Panc1 (cell line): ENCODE measurements at places on chromosomes 16 and 17.

DNA sequence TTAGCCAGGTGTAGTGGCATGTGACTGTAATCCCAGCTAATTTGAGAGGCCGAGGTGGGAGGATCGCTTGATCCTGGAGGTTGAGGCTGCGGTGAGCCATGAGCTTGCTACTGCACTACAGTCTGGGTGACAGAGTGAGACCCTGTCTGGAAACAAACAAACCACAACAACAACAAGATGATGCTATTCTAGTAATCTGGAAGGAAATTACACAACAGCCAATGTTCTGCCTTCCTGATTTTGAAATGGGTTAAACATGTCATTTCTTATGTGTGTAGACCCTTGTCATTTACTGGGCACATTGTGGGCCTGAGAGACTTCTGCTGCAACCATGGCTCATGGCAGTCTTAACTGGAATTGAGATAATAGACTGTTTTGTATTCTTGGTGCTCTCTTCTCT lies 5.9 kb downstream of the COQ7 start:
- no peak for DNase-seq

DNA sequence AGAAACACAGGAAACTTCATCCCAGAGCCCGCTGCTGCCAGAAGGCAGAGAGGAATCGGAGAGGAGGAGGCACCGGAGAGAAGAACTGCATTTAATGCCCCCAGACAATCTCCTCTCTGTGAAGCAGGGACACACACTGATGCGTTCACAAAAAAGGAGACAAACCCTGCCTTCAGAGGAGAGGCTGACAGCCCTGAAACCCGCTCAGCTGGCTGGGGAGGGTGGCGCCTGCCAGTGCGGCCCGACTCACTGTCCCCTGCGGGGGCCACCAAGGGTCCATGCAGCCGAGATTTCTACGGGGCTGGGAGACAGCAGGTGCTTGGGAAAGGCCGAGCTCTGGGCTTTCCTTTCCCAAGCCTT lies 21.9 kb upstream of the CACNG1 start:
- DNase-seq: no peak

DNA sequence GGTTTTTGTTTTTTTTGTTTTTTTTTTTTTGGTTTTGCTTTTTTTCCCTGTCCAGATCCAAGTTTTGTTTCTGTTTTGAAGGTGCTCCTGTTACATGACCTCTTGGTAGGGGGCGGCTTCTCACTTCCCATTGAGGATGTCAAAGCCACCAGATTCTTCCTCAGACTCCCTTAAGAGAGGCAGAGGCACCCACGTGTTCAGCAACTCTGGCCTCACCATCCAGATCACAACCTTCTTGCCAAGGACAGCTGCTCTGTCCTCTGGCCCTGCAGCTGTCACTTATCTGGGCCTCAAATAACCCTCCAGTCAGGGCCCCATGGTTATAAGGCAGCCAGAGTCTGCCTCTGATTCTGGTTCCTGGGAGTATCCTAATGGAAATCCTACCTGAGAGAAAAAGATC lies 208.5 kb downstream of the STX8 start:
- DNase-seq: no peak

GRCh38 chr17:29103341-29103740 lies 60.4 kb downstream of the PIPOX start:
- no peak for DNase-seq

DNA sequence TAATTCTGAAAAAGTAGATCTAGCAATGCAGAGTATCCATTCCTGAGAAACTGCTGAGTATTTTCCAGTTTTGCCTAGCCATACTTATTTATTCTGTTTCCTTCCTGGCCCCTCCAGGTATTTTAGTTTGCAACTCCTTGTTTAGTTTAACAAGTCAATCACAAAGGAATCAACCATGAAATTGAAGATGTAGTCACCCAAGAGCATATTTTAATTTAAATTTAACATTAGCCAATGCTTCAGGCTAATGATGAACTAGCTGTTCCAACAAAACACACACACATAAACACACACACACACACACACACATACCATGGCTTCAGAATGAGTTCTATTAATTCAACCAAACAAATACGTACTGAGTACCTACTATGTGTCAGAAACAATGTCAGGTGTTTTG lies 332.8 kb upstream of the ERCC4 start:
- no peak for DNase-seq

GRCh38 chr16:73192232-73192894 lies 144.4 kb upstream of the ZFHX3 start:
- no peak for DNase-seq

DNA sequence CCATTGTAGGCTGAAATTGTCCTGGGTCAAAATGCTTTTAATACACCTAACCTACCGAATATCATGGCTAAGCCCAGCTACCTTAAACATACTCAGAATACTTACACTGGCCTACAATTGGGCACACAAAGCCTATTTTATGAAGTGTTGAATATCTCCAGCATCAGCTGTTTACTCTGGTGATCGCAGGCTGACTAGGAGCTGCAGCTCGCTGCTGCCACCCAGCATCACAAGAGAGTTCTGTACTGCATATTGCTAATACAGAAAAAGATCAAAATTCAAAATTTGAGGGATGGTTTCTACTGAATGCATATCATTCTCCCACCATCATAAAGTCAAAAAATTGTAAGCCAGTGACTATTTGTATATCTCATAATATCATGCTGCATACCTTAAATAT lies 55.3 kb downstream of the ULK2 start:
- no peak for DNase-seq

- DNase-seq: no peak
These were observed 86.8 kb upstream of the TOM1L1 start for GRCh38 chr17:54813896-54814295.

DNA sequence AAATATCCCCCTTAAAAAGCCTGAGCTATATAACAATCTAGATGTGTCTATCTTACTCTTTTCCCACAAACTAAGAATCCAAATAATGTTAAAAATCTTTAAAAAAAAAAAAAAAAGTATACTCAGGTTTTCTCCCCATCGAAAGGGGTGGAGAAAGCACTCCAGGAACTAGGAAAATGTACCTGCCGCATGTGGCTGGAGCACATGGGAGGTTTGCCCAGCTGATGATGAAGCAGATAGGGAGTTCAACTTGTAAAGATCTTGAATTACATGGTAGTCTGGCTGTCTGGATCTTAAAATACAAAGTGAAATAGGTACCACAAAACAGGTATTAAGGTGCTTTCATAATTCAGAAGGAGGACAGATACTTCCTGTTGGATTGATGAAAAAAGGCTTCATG lies 8.8 kb upstream of the SLFN14 start:
- DNase-seq: no peak

- no peak for DNase-seq
These were observed 301.8 kb downstream of the IRF8 start for GRCh38 chr16:86200722-86201121.

GRCh38 chr17:8016632-8017424 lies 14.4 kb downstream of the GUCY2D start:
- no peak for DNase-seq

DNA sequence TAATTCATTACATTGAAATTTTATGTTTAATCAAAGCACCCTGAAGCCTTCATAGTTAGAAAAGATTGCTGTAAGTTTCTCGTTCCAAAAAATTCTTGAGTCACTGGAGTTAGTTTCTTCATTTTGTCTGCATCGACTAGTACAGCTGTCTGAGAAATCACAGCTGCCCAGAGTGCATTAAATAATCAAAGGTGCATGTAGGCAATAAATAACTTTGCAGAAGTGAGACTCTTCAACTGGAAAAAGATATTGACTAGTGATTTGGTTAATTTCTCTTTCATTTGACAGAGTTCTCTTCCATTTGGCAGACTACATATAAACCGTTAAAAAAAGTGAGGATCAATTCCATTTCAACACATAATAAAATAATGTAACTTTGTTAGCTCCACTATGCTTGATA lies 234.0 kb downstream of the CNTNAP4 start:
- DNase-seq: no peak

GRCh38 chr16:25481636-25482035 lies 210.1 kb upstream of the HS3ST4 start:
- DNase-seq: no peak

- no peak for DNase-seq
These were observed 229.8 kb downstream of the KATNIP start for GRCh38 chr16:27779641-27780164.

DNA sequence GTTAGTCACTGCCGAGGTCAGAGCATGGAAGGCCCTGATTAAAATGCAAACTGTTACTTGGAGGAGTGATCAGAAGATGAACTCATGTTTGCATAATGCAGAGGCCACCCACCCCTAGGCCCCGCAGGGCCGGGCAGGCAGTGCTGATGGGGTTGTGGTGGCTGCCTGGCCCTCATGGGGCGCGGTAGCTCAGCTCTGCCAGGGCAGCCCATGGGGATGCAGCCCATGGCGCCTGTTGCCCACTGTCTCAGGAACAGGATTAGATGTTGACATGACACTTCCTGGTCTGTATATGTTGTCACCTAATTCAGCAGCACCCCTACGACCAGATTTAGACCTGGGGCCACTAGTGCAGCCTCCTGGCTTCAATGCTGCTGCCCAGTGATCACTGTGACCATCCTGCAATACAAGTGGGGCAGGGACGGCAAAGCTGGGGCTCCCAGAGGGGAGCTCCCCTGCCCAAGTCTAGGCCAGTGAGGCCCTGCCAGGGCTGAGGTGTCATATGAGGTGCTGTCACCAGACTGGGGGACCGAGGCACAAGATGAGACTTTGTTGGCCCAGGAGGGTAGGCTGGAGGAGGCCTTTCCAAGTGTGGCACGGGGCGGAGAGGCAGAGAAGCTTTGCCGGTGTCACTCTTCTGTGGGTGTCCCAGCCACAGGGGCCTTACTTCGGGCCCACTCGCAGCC lies 49.1 kb downstream of the RAI1 start:
- no peak for DNase-seq

DNA sequence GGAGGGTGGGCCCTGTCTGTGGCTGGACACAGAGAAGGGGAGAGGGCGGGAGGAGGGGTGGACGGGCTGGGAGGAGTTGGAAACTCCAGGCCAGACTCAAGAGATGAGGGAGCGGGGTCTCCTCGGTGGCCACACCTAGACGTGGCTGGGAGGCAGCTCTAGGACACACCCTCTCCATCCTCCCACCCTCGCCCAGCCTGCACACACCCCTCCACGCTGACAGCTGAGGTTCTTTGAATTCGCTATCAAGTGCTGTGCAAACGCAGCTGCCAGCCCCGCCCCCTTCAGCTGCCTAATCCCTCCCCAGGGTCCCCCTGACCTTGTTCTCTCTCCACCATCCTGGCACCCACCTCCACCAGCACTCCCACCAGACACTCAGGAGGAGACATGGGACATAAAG lies 48.7 kb downstream of the DNAH17 start:
- DNase-seq: no peak

DNA sequence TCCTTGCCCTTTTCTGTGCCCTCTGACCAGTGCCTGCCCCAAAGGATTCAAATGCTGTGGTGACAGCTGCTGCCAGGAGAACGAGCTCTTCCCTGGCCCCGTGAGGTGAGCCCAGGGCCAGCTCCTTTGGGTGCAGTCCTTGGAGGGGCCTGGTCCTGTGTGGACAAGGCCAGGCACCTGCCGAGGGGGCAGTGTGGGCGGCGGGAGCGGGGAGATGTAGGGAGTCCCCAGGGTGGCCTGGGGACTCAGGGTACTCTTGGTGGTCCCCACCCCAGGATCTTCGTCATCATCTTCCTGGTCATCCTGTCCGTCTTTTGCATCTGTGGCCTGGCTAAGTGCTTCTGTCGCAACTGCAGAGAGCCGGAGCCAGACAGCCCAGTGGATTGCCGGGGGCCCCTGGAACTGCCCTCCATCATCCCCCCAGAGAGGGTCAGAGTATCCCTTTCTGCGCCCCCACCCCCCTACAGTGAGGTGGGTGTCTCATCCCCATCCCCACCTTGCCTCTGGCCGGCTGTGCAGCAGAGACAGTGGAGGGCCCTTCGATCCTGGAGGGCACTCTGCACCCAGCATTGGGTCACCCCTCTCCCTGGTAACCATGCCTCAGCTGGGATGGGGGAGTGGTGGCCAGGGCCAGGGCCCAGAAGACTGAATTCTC lies 4.4 kb downstream of the TMEM92 start:
- no peak for DNase-seq

DNA sequence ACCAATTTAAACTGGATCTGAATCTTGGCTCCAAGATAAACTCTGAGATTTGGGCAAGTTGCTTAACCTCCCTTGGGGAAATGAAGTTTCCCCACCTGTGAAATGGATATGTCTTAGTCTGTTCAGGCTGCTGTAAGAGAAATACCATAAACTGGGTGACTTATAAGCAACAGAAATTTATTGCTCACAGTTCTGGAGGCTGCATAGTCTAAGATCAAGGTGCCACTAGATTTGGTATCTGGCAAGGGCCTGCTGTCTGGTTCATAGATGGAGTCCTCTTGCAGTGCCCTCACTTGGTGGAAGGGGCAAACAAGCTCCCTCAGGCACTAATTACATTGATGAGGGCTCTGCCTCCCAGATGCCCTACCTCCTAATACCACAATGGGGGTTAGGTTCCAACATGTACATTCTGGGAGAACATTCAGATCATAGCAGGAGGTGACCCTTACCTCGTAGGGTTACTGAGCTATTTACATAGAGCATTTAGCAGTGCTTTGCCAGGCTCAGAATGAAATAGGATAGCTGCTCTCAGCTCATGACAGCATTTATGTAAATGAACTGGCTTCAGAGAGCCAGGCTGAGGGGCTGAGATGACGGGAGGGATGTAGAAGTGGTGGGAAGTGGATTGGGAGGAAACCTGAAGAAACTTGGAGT lies 83.9 kb downstream of the SPECC1 start:
- DNase-seq: no peak

- DNase-seq: no peak
These were observed 1.1 kb downstream of the NAA38 start for GRCh38 chr17:7856011-7856810.

DNA sequence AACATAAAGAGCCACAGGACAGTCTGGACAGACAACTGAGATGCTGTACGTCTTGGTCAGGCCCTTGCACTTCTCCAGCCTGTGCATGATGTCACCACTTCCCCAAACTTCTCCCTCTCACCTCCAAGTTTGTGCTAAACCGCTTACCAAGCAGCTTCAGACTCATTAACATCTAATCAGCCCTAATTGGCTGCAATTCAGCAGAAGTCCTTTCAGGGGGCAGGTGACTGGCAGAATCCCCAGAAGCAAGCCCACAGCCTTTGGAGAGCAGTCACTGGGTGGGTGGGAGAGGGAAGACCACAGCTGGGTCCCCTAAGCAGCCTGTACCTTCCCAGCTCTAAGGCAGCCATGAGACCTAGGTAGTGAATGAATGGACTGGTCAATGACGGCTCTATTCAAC lies 161.4 kb downstream of the GRIN2A start:
- DNase-seq: no peak

DNA sequence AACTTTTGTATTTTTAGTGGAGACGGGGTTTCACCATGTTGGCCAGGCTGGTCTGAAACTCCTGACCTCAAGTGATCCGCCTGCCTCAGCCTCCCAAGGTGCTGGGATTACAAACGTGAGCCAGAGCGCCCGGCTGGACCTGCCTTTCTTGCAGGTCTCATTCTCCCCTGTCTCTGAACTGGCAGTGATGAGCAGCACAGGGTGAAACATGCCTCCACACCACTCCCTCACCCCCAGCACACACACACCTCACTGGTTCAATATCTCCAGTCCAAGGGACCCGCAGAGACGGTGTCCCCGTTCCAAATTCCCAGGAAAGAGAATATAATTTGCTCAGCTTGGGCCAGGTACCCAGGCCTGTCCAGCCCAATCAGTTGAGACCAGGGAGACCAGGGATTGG lies 23.3 kb downstream of the SLC5A11 start:
- no peak for DNase-seq

- DNase-seq: no peak
These were observed 42.2 kb downstream of the RPH3AL start for GRCh38 chr17:310111-311010.

- no peak for DNase-seq
These were observed 45.9 kb downstream of the SKAP1 start for GRCh38 chr17:48384164-48384563.
